ENCODE measurements at places on chromosomes 4 and X. TPM values are rescaled to one million over a fixed set of nuclear protein-coding genes. Genes with fewer than 3 reads are reported as not detected.

Gene HS6ST2
- polyA plus RNA-seq = 43.0 TPM

Gene NFXL1
- 15.8 TPM for polyA plus RNA-seq

Gene PSAPL1
- polyA plus RNA-seq = not detected

Gene MAGEB17
- not detected for polyA plus RNA-seq

Gene FREM3
- 0.35 TPM for polyA plus RNA-seq

Gene FAM149A
- 12.2 TPM for polyA plus RNA-seq

Gene PCSK1N
- polyA plus RNA-seq = 243 TPM

Gene NPY2R
- 1.2 TPM for polyA plus RNA-seq

Gene TGIF2LX
- polyA plus RNA-seq = not detected

Gene SPP1
- polyA plus RNA-seq = 0.52 TPM

Gene TACR3
- polyA plus RNA-seq = 0.04 TPM

Gene FAAH2
- 9.3 TPM for polyA plus RNA-seq

Gene RAB39B
- 26.2 TPM for polyA plus RNA-seq

Gene NHSL2
- 1.5 TPM for polyA plus RNA-seq

Gene SHOX
- not detected for polyA plus RNA-seq

Gene RADX
- polyA plus RNA-seq = 67.5 TPM

Gene SLBP
- polyA plus RNA-seq = 107 TPM

Gene GLRA3
- 0.76 TPM for polyA plus RNA-seq

Gene SEPSECS
- 5.6 TPM for polyA plus RNA-seq

Gene LNX1
- polyA plus RNA-seq = 3.4 TPM

Gene NHS
- polyA plus RNA-seq = 1.9 TPM

Gene NKX3-2
- polyA plus RNA-seq = not detected

Gene PASD1
- polyA plus RNA-seq = not detected

Gene CD38
- polyA plus RNA-seq = not detected

Gene GRIA2
- polyA plus RNA-seq = 823 TPM

Gene PDGFRA
- 0.43 TPM for polyA plus RNA-seq

Gene GPC4
- 1.5 TPM for polyA plus RNA-seq
